ENCODE measurements at places on chromosomes 1 and 21.

- DNase-seq = no peak
Measured at GRCh38 chr1:21066356-21067012, 110.2 kb downstream of the EIF4G3 start.

DNA sequence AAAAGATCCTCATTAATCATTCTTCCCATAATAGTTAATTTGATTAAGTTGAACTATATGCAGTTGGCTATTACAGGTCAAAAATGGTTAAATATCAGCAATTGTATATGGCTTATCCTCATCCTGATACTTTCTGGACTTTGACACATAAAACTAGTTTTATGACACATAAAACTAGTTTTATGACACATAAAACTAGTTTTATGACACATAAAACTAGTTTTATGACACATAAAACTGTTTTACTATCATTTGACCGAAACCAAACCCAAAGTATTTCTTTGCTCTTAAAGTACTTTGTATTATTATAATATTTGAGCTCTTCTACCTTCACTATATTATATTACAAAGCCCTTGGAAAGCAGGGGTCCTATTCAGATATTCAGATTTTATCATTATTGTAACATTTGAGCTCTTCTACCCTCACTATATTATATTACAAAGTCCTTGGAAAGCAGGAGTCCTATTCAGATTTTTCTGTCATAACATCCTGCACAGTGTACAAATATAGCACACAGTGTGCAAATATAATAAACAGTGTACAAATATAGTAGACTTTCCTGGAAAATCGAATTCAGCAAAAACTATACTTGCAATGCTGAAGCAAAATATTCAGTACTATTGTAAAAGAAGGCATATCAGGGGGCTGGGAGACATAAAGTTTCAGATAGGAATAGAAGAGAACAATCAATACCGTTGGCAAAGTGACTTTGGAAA, 53.0 kb downstream of the NVL start:
- no peak for DNase-seq

DNA sequence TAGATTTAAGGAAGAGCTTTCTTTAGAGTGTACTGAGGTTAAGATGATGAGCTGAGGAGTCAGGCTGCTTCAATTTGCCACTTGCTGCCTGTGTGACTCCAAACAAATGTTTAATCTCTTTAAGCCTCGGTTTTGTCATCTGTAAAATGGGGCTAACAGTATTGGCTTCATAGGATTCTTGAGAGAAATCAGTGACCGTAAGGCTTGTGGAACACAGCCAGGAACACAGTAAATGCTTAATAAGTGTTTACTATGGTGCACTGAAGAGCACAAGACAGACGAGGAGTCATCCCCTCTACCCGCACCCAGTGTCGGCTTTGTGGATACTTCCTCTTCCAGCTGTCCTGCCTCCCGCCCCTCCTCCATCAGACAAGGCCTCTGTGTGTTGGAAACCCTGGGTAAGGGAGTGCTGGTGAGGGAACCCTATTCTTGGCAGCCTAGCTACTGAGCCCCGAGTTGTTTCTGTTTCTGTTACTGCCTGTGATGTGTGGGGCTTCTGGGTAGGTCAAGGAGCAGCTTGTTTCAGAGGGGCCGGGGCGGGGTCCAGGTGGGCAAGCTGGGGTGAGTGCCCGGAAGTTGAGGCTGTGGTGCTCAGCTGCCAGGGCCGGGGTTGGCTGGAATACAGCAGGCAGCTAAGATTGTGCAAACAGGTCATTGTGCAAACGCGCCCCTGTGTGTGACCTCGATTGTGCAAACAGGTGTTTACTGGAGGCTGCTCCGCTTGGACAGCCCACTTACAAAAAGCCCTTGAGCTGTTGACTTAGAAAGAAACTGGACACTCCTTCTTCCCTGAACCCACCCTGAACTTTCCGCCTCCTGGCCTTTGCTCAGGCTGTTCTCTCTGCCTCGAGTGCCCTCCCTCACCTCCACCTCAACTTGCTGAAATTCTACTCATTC, 4.0 kb upstream of the CSF3R start:
- no peak for DNase-seq

DNA sequence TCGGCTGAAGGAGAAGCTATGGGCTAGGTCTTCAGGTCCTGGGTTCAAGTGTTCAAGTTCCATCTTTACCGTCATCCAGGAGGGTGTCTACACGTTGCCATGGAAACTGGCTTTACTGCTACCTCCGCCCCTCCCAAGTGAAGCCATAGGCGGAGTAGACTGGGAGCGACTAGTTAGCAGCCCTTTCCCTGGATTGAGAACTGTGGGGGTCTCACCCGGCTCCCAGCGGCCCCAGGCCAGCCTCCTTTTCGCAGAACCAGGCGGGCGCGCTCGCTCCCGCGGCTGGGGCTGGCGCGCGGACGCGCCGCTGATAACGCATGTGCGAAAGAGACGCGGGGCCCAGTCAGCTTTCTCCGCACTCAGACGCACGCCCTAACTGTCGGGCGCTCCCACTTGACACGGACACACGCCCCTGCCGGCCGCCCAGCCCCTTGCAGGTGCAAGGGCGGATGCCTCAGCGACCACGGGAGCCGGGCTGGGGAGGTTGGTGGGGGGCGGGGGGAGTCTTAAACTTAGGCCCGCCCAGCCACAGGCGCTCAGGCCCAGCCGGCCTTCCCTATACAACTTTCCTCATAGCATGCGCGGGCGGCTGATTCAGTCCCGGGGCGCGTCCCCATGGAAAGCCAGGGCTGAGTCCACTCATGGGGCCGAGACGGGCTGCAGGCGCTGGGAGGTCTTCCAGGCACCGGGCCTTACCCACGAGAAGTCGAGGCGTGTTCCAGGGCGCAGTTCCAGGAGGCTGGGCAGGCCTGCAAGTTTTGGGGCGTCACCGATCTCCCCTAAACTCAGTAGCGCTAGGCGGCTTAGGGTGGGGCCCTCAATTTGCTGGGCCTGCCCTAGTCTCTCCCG, 7.4 kb downstream of the EFNA4 start:
- peak; percentile 53 for DNase-seq

GRCh38 chr1:22253012-22253790, 110.3 kb upstream of the WNT4 start:
- DNase-seq = no peak

GRCh38 chr1:206081856-206082255, 28.9 kb downstream of the RHEX start:
- DNase-seq = no peak

DNA sequence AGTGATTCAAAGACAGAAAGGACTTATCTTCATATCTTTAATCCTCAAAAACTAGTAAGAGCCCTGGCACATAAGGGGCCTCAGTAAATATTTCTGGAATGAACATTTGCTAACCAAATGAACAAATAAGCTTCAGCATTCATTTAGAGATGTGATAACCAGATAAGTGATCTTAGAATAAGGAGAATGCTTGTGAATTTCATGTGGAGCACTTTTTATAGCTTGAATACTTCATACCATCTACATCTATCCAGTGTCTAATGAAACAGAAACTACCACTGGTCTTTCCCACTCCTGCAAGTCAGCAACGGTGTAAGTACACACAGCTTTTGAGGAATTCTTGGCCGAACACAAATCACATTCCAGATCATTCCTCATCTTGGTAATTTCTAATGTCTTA, 38.5 kb downstream of the EDEM3 start:
- no peak for DNase-seq

DNA sequence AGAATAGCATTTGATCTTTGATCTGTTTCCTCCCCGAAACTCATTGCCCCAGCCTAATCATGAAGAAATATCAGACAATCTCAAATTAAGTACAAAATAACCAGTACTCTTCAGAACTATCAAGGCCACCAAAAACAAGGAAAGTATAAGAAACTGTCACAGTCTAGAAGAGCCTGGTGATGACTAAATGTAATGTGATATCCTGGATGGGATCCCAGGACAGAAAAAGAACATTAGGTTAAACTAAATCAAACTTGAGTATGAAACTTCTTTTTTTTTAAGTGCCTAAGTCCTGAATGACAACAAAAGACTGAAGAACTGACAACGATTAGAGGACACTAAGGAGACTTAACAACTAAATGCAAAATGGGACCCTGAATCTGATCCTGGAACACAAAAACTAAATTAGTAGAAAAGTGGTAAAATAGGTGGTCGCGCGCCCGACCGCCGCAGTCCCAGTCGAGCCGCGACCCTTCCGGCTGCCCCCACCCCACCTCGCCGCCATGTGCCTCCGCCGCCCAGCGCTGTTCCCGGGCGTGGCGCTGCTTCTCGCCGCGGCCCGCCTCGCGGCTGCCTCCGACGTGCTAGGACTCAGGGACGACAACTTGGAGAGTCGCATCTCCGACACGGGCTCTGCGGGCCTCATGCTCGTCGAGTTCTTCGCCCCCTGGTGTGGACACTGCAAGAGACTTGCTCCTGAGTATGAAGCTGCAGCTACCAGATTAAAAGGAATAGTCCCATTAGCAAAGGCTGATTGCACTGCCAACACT, 5.5 kb upstream of the PRKAB2 start:
- DNase-seq = no peak

GRCh38 chr1:98288494-98288893, 367.7 kb upstream of the DPYD start:
- DNase-seq = no peak

- no peak for DNase-seq
Measured at GRCh38 chr1:221725735-221726672, 15.9 kb downstream of the DUSP10 start.

DNA sequence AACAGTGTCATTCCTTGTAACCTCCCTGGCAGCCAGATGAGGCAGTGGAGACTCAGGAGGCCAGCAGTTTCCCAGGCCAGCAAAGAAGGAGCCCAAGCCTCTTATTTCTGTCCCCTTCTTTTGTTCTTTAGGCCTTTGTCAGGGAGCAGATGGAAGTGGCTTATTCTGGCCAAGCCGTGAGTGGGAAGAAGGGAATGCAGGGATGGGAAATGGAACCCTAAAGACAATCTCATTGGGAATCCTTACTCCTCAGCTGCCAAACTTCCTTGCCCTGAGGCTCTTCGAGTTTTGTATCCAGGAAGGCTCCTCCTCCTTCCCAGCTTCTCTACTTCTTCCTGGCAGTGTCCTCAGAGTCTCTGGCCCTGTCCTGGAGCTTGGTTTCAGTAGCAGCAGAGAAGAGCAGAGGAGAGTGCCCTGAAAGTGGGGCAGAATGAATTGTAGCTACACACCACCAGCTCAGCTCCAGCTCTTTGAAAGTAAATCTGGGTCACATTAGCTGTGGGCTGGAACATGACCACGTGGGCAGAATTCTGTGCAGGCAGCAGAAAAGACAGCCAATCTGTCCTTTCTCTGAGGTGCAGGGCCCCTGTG, 63.9 kb downstream of the NDUFS5 start:
- DNase-seq = no peak

GRCh38 chr21:35932232-35932911, 128.0 kb downstream of the SETD4 start:
- DNase-seq = no peak

DNA sequence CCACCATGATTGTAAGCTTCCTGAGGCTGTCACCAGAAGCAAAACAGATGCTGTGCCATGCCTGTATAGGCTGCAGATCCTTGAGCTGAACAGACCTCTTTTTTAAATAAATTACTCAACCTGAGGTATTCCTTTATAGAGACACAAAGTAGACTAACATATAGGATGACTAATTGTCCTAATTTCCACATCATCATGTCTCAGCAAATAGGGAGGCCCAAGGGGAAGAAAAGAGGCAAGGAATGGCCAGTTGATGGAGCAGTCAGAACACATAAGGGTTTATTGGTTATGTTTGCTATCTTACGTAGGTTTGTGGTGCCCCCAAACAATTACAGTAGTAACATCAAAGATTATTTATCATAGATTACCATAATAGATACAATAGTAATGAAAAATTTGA, 126.2 kb downstream of the RASAL2 start:
- DNase-seq = no peak

DNA sequence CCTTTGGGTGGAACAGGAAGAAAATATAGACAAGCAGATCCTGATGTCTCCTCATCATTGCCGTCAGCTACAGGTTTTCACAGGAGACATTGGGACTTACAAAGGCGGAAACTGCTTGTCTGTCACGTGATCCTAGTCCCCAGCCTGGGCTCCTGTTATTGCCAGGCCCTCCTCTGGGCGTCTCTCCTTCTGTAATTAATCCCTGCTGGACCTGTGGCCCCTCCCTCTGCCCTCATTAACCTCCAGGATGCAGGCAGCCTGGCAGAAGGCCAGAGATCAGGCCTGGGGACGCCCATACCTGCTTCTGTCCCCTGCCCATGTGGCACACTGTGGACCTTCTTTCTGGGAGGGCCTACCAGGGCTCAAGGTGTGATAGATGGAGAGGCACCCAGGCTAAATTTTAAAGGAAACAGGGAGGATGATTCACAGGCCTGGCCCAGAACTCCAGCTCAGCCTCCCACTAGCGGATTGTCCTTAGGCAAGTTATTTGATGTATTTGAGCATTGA, 2.4 kb downstream of the S100A5 start:
- DNase-seq = no peak

DNA sequence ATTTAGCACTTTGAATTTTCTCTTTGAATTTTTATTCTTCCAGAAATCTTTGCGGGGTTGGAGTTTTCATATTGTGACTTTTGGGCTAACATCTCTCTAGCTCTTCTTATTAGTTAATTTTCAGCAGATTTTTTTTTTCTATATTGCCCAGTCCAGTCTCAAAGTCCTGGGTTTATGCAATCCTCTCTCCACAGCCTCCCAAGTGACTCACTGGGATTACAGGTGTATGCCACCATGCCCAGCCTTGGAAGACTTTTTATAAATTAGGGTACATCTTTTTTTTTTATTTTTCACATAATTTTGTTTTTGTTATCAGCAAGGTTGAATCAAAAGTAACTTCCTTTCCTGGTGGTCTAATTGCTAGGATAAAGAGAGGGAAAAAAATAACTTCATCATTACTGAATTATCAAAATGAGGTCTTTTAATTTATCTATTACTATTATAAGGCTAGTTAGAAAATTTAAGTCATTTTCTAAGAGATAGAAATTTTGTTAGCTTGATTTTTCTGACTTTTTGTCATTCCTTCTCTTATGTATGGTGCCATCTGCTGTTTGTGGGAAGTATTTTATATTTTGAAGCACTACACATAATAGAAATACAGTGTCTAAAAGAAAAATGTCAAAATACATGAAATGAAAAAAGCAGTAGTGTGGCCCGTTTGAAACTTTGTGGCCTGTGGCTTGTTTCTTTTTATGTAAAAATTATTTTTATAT, 273.4 kb upstream of the CACYBP start:
- DNase-seq = no peak

GRCh38 chr1:31683997-31684396, 19.8 kb downstream of the COL16A1 start:
- DNase-seq = no peak

DNA sequence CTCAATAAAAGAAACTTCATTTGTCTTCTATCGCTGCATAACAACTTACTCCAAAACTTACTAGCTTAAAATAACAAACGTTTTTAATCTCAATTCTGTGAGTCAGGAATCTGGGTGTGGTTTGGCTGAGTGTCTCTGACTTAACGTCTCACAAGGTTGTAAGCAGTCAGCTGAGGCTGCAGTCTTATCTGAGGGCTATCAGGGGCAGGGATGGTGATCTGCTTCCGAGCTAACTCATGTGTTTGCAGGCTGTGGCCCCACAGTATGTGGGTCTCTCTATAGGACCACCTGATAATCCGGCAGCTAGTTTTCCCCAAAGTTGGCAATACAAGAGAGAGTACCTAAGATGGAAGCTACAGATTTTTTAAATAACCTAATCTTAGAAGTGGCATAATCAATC, 234.2 kb upstream of the FGGY start:
- DNase-seq = no peak

GRCh38 chr1:162235241-162235800, 141.3 kb downstream of the SPATA46 start:
- no peak for DNase-seq

Data from stimulated activated CD4-positive, alpha-beta T cell treated with anti-CD3 and anti-CD28 coated beads, Interleukin-1b, Interleukin-23, amount 100 ng/mL, for 1 hour (primary cell).